HCT116 (cell line): ENCODE measurements at places on chromosomes 7 and 10.

DNA sequence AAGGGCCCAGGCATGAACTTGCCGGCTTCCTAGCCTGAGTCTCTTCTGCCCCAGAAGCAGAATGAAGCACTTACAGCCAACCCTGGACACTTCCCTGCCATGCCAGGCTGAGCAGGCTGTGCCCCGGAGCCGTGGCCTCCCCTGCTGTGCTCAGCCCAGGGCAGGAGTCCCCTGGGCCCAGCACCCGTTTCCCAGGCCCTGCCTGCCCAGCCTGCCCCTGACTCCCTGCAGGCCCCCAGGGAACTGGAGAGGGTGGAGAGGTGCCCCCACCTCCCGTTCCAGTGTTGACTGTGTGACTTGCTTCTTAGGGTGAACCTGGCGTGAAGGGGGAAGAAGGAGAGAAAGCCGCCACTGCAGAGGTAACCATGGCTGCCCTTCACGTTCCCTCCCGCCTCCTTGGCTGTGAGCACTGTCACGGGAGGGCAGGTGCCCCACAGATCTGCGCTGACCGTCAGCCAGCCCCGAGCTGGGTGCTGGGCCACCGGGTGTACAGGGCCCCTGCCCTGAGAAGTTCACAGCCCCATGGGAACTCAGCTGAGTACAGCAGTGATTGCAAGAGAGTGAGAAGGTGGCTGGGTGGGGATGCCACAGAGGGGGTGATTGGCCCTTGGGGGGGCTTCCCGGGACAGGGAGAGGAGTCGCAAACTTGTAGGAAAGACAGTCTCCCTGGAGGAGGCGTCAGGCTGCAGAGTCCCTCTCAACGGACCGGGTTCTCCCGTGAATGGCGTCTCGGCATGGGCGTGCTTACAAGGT, 75.9 kb downstream of the MYL10 start:
- no peak for DNase-seq

- DNase-seq: no peak
These were observed 268.5 kb upstream of the AKR1E2 start for GRCh38 chr10:4557469-4557868.

DNA sequence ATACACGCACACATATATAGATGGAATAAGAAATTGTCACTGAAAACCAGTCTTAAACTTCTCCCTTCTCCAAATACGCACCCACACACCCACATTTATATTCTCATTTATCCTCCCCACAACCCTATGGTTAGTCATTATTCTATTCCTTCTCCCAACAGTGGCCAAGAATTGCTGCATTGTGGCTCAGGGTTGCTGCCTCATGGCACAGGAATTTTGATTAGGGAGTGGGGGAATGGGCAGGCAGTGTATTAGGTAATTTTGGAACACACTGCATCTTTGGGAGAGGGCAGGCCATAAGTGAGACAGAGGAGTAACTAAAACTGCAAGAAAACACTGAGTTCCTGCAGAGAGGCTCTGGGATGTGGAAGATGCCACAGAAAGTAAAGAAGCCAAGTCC, 35.7 kb downstream of the NAPEPLD start:
- peak; percentile 60 for DNase-seq

DNA sequence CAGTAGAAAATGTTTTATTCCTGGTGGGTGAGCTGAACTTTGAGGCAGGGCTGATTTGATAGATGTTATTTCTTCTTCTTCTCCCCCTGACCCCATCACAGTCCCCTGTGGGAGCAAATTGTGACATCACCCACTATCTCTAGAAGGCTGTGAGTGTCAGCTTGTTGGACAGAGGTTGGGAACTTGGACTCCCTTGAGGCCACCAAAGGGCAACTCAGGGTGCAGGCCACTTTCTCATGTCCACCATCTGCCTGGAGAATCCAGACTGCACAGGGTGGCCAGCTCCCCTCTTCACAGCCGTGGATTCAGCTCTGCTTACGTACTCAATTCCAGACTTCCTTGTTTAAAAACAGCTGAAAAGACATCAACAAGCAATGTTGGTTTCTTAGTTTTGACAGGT, 103.0 kb downstream of the LRRC18 start:
- DNase-seq: no peak

DNA sequence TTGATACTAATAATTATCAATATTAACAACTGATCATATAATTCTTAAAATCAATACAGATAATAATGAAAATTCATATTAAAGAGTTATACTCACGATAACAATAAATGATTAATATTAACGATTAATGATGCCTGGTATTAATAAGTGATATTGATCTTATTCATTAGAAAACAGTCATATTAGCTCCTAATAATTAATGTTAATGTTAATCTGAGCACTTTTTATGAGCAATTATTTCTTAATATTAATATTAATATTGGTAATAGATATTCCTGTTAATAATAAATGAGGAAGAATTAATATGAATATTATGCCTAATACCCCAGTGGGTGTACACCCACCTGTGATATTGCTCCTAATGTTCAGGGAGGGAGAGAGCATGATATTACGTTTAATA, 23.6 kb downstream of the MEIG1 start:
- DNase-seq: no peak

GRCh38 chr7:131769241-131769640, 212.8 kb upstream of the PODXL start:
- DNase-seq: peak; percentile 6
